ENCODE measurements at places on chromosomes 7 and 10.

DNA sequence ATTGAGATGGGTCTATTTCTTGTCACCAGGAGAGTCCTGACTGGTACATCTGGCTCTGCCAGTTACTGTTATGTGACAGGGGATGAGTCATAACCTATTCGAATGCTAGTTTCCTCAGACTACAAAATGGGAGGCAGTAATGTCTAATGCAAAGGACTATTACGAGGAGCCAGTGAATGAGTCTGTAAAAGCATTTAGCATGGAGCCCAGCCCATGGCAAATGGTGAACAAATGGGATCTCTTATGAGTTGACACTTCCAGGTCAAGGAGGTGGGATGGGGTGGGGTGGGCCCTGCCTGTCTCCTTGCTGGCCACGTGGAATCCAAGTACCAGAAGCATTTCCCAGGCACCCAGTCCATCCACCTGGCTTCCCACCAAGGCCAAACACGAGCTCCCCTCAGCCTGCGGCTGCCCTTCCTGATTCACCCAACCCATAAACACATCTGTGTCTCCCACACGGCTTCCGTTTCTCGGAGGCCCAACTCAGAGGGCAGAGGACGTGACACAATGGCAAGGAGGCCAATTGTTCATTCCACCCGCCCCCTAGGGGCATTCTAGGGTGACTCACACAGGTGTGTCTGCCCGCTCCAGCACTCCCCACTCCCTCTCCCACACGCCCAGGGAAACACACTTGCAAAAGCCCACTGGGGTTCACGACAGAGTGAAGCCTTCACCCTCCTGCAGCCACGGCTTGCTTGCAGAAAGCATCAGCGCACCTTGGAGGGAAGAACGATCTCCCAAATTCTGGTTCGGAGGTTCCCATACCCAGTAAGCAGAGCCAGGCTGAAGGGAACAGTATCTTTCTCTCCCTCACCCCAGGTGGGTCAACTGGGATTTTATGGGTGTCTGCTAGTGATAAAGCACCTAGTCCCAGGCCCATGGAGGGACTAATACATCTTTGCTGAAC, 109.8 kb downstream of the SH3PXD2A start:
- DNase-seq: no peak

DNA sequence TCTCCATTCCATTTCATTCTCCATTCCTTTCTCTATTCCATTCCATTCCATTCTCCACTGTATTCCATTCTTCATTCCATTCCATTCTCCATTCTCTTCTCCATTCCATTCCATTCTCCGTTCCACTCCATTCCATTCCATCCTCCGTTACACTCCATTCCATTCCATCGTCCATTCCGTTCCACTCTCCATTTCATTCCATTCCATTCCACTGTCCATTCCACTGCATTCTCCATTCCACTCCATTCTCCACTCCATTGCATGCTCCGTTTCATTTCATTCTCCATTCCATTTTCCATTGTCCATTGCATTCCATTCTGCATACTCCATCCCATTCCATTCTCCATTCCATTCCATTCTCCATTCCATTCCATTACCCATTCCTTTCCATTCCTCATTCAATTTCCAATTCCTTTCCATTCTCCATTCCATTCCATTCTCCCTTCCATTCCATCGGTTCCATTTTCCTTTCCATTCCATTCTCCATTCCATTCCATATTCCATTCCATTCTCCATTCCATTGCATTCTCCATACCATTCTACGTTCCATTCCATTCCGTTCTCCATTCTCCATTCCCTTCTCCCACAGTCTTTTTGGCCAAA, 78.3 kb downstream of the NSUN6 start:
- no peak for DNase-seq

DNA sequence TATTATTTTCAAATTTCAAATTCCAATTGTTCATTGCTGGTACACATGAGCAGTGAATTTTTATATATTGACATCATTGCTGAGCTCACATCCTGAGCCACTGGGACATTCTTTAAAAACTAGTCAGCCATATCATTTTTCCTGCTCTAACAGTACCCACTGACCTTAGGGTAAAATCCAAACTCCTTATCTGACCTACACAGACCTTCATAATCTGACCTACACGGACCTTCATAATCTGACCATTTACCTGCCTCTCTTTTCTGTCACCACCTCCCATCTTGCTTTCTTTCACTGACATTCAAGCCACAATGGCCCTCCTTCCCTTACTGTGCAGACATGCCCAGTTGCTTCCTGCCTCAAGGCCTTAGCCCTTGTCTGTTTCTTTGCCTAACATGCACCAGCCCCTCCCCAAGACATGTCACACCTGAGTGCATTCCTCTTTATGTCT, 16.1 kb upstream of the CUZD1 start:
- DNase-seq: peak; percentile 20

DNA sequence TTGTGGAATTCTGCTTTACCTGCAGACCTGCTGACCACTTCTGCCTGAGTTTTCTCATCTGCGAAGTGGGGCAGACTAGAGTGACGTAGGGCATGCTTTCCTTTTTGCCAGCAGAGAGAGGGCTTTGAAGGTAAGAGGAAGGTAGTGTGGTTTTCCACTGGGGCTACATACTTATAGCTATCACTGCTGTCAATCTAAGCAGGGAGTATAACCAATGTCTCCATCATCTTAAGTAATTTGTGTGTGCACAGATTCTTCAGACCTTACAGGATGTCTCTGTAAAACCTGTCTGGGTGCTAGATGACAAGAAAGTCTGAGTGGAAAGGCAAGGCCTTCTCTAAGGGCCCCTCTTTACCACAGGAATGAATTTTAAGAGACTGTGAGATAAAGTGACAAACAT, 106.8 kb downstream of the RBM20 start:
- DNase-seq: no peak

- peak; percentile 64 for DNase-seq
Observed at GRCh38 chr7:32506266-32507054, 11.2 kb downstream of the AVL9 start.

- DNase-seq: no peak
Observed at GRCh38 chr10:79098596-79099015, 29.8 kb downstream of the ZMIZ1 start.

DNA sequence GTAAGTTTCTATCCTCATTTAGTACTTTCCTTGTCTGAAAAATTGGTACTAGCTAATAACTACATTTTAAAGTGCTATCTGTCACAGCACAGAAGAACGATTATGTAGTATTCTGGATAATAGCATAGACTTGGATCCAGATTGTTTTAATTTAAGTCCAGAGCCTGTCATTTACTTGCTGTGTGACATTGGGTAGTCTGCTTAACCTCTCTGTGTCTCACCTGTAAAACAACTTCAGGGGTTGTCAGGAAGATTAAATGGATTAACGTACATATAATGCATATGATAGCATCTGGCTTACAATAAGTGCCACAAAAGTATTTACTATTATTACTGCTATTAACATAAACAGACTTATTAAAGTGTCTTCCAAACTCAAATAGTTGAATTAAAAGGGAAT, 1221.4 kb downstream of the GATA3 start:
- DNase-seq: no peak

GRCh38 chr10:13969118-13969791, 361.5 kb downstream of the FRMD4A start:
- no peak for DNase-seq

GRCh38 chr7:158165711-158166110, 421.9 kb downstream of the PTPRN2 start:
- DNase-seq: no peak

DNA sequence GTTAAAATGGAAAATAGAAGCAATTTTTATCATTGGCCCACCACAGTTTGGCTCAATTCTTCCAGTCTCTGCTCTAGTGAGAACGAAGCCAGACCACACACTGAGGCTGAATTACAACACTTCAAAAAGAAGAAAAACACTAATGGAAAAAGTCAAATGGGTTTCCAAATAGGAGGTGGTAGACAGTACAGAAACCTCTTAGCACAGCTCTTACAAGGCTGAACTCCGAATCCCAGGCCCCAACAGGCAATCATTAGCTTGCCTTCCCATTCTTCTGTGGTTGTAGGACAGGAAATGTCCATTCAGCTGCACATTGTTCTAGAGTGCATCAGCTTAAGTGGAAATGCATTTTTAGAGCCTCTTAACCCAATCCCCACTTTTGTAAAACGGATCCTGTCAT, 115.1 kb upstream of the MEOX2 start:
- DNase-seq: no peak

- no peak for DNase-seq
Observed at GRCh38 chr7:73615886-73616285, 8.4 kb downstream of the MLXIPL start.

GRCh38 chr10:11286261-11286852, 268.7 kb downstream of the CELF2 start:
- DNase-seq: no peak

DNA sequence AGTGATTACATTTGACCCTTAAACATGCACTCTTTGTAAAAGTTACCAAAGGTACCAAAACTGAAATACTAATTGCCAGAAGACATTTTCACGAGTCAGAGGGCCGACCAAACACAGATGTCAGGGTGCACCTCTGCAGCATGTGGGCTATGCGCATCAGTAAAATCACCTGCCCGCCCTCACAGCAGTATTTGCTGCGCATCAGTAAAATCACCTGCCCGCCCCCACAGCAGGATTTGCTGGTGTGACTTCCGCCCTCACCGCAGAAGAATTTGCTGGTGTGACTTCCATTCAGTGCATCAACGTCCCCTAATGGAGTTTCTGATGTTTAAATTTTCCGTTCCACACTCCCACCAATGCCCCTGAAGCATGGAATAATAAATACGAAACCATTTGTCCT, 202.9 kb downstream of the PTPRN2 start:
- no peak for DNase-seq

Data from SW 1271 (cell line).